ENCODE measurements at places on chromosomes 4 and X. TPM values are rescaled to one million over a fixed set of nuclear protein-coding genes. Genes with fewer than 3 reads are reported as not detected.
A peak's percentile ranks its signal among the peaks of the same experiment; 100 is the strongest.

- no peak for DNase-seq
Measured at GRCh38 chr4:164856396-164856795, 20.6 kb upstream of the APELA start.

AMTN gene
- total RNA-seq: not detected

CT83 gene
- not detected for total RNA-seq

MAGEB17 gene
- total RNA-seq: not detected

DNA sequence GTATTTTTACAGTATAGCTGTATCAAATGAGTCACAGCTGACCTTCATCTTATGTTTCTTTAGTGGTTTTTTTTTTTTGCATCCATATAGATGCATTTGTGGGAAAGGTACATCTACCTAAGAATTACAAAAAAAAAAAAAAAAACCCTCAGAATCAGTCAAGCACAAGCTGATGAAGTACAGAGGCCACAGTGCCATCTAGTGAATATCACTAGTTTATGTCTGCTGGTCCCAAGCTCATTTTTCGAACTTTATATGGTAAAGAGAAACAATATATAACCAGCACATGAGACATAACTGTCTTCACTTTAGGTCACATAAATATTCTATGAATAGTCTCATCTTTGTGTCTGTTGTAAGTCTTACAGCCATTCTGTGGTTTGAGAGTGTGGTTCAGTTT lies 220.1 kb downstream of the DLG3 start:
- DNase-seq: no peak

DNA sequence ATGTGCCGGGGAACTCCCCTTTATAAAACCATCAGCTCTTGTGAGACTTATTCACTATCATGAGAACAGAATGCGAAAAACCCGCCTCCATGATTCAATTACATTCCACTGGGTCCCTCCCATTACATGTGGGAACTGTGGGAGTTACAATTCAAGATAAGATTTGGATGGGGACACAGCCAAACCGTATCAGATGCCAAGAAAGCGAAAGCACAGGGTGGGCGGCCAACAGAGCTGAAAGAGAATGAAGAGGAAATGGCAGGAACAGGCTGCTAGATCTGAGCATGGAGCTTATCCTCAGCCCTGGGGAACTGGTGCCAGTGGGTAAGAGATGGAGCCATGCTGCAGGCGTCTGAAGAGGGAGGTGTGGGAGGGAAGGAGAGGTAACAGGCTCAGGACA lies 117.7 kb upstream of the PNPLA4 start:
- DNase-seq: no peak

TREX2 gene
- total RNA-seq: 0.83 TPM

DNA sequence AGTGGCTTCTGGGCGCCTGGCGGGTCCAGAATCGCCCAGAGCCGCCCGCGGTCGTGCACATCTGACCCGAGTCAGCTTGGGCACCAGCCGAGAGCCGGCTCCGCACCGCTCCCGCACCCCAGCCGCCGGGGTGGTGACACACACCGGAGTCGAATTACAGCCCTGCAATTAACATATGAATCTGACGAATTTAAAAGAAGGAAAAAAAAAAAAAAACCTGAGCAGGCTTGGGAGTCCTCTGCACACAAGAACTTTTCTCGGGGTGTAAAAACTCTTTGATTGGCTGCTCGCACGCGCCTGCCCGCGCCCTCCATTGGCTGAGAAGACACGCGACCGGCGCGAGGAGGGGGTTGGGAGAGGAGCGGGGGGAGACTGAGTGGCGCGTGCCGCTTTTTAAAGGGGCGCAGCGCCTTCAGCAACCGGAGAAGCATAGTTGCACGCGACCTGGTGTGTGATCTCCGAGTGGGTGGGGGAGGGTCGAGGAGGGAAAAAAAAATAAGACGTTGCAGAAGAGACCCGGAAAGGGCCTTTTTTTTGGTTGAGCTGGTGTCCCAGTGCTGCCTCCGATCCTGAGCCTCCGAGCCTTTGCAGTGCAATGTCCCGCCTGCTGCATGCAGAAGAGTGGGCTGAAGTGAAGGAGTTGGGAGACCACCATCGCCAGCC lies at the start of gene ATOH1:
ATOH1 (plus strand) TSS at position 422 of the 663 bp plus-strand sequence; CDS start at position 596, 174 bp downstream.
- no peak for DNase-seq

GLOD5 gene
- total RNA-seq: not detected

TRAM1L1 gene
- not detected for total RNA-seq

FGB gene
- total RNA-seq: not detected

RHOXF2B gene
- total RNA-seq: not detected

EIF1AX gene
- total RNA-seq: 107 TPM

- no peak for DNase-seq
Measured at GRCh38 chr4:11495818-11496217, 67.1 kb upstream of the HS3ST1 start.

GRCh38 chrX:136227948-136228838 lies 23.0 kb downstream of the MAP7D3 start:
- DNase-seq: no peak

DNA sequence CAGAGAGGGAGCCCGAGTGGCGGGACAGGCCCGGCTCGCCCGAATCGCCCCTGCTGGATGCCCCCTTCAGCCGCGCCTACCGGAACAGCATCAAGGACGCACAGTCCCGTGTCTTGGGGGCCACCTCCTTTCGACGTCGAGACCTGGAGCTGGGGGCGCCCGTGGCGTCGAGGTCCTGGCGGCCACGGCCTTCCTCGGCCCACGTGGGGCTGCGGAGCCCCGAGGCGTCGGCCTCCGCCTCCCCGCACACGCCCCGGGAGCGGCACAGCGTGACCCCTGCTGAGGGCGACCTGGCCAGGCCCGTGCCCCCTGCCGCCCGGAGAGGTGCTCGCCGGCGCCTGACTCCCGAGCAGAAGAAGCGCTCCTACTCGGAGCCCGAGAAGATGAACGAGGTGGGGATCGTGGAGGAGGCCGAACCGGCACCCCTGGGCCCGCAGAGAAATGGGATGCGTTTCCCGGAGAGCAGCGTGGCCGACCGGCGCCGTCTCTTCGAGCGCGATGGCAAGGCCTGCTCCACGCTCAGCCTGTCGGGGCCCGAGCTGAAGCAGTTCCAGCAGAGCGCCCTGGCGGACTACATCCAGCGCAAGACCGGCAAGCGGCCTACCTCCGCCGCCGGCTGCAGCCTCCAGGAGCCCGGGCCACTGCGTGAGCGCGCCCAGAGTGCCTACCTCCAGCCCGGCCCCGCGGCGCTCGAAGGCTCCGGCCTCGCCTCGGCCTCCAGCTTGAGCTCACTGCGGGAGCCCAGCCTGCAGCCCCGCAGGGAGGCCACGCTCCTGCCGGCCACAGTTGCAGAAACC lies 156.9 kb downstream of the SOWAHB start:
- no peak for DNase-seq

GRCh38 chr4:139560406-139561104 lies 4.5 kb upstream of the SETD7 start:
- DNase-seq: no peak

IL3RA gene
- 5.3 TPM for total RNA-seq

DNA sequence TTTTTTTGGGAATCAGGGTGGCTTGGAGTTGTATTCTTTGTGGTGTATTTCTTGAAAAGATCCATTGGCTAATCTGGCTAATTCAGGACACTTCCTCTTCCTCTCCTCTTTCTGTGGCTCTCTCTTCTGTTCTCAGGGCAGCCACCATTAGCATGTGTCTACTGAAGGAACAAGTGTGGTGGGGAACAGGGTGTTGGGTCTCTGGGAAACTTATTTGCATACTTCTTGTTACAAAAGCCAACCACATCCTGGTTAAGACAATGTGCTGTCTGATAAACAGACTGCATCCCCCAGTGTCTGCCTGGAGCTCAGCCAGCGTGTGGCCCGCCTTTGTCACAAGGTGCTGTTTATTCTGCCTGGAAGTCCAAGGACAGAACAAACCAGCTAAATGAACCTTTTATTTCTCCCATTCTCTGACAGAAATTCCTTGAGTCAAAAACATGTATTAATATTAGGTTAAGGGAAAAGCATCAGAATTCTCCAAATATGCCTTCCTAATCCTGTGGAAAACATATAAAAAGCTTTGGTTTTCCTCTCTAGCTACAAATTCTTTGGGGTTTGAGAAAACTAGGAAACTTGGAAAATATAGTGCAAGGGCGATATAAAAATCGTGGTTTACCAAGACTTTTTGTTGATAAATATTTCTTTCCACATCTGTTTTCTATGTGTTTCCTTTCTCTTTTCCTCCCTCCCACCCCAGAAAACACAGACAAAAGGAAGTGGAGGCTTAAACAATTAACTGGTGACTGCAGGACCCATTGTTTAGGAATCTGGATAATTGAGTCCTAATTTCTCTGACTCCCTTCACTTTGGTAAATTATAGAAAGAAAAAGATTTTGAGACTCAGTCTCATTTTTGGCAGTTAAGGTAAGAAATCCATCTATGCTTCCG lies 203.6 kb downstream of the SPRY1 start:
- DNase-seq: peak; percentile 41

DNA sequence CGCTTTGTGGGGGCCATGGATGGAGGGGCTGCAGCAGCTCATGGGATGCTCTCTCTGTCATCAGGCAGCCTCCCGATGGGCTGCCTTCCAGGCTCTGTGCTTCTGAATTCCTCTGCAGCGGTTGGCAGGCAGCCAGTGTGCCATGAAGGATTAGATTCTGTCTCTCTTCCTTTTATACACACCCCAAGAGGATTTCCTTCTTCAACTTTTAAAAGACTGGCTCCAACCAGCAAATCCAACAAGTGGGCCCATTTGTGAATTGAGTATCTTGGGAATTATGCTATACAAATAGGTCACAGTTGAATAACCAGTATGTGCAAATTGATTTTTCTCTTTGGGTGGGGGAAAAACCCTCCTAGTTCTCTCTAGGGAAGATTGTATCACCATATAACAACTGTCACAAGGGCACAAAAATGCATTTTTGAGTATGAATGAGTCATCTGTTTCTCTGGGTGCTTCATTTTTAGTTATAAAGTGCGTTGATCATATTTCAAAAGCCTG lies 96.8 kb upstream of the FAT1 start:
- no peak for DNase-seq

DNA sequence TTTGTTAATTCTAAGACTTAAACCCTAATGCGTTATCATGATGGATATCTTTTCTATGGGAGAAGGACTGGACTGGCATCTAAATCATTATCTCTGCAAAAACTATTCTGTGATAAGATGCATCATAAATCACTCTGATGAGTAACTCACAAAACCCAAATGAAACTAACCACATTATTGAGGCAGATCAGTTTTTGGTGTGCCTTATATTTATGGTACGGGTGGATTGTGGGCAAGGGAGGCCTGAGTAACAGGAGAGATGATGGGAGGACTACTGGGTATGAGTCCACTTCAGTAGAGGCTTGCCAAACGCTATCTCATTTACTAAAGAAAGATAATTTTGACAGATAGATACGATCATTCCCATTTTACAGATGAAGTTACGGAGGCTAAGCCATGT lies 66.4 kb upstream of the GUCY1A1 start:
- DNase-seq: no peak

DNA sequence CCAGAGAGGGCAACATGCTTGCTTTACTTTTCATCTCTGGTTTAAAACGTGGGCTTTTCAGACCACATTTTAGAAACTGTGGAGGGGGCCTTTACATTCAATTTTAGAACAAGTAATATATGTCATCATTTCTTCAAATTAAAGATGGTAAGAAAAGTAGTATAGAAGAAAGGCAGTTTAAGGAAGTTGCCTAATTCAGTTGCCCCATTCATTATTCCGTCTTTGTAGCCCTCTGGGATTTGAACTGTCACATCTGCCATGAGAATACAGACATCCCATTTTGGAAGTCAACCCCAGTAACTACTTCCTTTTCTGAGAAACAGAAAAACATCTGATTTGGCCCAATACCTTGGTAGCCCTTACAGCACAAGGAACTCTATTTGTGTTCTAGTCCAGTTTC lies 61.2 kb downstream of the PASD1 start:
- no peak for DNase-seq

- DNase-seq: no peak
Measured at GRCh38 chr4:61771056-61771455, 570.9 kb downstream of the ADGRL3 start.

IGFBP7 gene
- total RNA-seq: not detected

RGN gene
- not detected for total RNA-seq

- no peak for DNase-seq
Measured at GRCh38 chrX:9403374-9403773, 61.5 kb upstream of the TBL1X start.

- no peak for DNase-seq
Measured at GRCh38 chr4:80183250-80184052, 13.9 kb upstream of the PRDM8 start.

GRCh38 chr4:156931267-156931666 lies 40.3 kb downstream of the PDGFC start:
- DNase-seq: no peak

- DNase-seq: no peak
Measured at GRCh38 chr4:153090670-153091385, 113.4 kb upstream of the TRIM2 start.

- no peak for DNase-seq
Measured at GRCh38 chrX:46642145-46642544, 68.6 kb downstream of the CHST7 start.

CENPC gene
- total RNA-seq: 29.2 TPM

- no peak for DNase-seq
Measured at GRCh38 chr4:60648774-60649173, 551.4 kb upstream of the ADGRL3 start.

DNA sequence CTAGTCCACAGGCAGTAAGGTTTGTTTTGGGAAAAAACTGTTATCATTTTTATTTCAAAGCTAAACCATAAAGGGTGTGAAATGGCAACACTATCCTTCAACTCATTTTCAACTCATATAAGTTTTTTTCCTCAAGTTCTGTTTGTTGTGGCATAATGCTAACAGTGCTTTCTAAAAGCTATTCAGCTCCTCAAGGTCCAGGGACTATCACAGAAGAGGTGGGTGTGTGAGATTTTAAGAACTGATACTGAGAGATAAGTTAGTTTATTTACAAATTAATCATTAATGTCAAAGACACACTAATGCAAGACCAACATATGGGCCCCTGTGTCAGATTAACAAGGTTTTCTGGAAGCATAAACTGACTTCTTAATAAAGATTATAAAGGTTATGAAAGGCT lies 11.8 kb downstream of the UGT2B15 start:
- no peak for DNase-seq

- no peak for DNase-seq
Measured at GRCh38 chrX:96791559-96791958, 92.1 kb upstream of the RPA4 start.

DNA sequence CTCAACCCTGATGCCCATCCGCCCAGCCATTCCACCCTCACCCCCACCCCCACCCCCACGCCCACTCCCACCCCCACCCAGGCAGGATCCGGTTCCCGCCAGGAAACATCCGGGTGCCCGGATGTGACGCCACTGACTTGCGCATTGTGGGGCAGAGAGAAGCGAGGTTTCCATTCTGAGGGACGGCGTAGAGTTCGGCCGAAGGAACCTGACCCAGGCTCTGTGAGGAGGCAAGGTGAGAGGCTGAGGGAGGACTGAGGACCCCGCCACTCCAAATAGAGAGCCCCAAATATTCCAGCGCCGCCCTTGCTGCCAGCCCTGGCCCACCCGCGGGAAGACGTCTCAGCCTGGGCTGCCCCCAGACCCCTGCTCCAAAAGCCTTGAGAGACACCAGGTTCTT lies at the start of gene MAGEA1:
MAGEA1 (plus strand) TSS at position 154 of the 400 bp plus-strand sequence. CDS start 3,106 bp downstream, outside the sequence.
- DNase-seq: no peak

GRCh38 chr4:121651597-121651996 lies 45.2 kb downstream of the ANXA5 start:
- DNase-seq: no peak
